Karpas-422 (cell line): ENCODE measurements at places on chromosomes 2 and 18.
A peak's percentile ranks its signal among the peaks of the same experiment; 100 is the strongest.

- peak; percentile 86 for DNase-seq
Observed at GRCh38 chr2:60707750-60708371, 48.2 kb upstream of the PAPOLG start.

DNA sequence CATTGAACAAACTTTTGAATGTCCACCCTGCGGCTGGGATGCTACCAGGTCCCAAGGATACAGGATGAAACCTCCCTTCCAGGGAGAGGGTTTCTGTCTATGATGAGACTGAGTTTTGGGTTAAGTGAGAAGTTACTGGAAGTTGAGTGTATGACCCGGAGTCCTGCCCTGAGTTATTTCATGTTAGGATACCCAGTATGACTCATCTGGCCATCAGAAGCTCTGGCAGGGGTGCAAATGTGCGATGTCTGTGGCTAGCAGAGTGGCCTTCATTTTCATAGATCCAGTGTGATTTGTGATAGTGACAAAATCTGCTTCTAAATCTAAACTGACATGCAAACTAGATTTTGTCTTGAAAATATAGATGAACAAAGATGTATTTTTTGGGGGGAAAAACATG lies 55.3 kb downstream of the KCTD1 start:
- no peak for DNase-seq

DNA sequence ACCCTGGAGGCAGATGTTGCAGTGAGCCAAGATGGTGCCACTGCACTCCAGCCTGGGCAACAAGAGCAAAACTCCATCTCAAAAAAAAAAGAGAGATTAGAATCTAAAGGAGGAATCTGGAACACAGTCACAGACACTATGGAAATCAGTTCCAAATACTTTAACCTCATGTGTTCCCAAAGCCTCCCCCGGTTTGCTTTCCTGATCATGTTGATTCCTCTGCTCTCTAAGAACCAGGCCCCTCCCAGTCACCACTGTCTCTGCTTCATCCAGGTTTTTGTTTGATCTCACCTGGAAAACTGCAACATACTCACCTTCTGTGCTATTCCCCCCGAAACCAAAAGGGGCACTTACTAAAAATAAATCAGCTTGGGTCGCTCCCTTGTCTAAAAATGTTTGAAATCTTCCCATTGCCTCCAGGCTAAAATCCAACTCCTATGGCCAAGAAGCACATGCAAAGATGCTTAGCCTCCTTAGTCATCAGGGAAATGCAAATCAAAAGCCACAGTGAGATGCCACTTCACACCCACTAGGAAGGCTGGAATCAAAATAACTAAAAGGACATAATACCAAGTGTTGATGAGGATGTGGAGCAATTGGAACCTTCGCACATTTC lies 6.2 kb upstream of the NEU2 start:
- no peak for DNase-seq

DNA sequence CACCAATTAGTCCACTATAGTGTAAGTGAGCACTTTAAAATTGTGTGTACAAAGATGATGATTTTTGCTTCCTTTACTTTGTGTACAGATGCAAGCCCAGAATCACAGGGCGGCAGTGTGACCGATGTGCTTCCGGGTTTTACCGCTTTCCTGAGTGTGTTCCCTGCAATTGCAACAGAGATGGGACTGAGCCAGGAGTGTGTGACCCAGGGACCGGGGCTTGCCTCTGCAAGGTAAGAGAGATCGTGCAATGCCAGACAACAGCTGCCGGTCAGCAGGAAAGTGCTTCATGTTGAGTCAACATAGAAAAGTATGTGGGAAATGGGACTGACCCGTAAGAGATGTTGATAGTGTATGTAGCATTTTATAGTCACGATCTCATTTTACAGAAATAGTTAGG lies 156.8 kb upstream of the TTC39C start:
- no peak for DNase-seq

GRCh38 chr2:229445501-229446211 lies 174.6 kb upstream of the PID1 start:
- DNase-seq: no peak

DNA sequence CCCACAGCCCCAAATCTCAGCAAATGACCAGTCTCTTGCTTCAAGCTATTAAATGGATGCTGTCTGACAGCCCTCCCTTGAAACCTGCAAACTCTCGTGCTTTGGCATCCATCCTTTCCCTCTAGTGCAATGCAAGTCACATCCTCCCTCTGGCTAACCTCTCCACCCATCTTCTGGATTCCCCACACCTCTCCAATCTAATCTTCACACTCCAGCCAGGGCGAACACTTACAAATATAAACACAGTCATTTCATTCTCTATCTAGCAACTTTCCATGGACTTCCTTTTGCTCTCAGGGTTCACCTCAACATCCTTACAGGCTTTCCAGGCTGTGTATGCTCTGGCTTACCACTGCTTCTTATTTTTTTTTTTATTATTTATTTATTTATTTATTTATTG lies 10.1 kb upstream of the NARS1 start:
- no peak for DNase-seq

DNA sequence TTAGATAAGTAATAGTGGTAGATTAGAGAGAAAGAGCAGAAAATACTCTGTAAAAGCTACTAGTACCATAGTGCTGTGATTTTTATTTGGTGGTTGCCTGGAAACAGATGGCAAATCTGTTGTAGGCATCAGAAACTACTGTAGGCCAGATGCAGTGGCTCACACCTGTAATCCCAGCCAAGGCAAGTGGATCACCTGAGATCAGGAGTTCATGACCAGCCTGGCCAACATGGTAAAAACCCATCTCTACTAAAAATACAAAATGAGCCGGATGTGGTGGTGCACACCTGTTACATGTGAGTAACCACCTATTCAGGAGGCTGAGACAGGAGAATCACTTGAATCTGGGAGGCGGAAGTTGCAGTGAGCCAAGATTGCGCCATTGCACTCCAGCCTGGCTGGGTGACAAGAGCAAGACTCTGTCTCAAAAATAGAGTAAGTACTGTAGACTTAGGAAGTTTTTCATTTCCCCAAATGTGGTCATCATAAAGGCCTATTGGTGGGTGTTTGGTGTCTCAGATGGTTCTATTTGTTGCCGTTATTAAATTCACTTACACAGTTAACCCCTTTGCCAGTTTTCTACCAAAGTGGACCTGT lies 79.6 kb downstream of the SPTBN1 start:
- no peak for DNase-seq

- peak; percentile 93 for DNase-seq
Observed at GRCh38 chr2:143128681-143129580, at the start of gene ARHGAP15. Gene ARHGAP15 (plus strand): TSS chr2:143129419.

DNA sequence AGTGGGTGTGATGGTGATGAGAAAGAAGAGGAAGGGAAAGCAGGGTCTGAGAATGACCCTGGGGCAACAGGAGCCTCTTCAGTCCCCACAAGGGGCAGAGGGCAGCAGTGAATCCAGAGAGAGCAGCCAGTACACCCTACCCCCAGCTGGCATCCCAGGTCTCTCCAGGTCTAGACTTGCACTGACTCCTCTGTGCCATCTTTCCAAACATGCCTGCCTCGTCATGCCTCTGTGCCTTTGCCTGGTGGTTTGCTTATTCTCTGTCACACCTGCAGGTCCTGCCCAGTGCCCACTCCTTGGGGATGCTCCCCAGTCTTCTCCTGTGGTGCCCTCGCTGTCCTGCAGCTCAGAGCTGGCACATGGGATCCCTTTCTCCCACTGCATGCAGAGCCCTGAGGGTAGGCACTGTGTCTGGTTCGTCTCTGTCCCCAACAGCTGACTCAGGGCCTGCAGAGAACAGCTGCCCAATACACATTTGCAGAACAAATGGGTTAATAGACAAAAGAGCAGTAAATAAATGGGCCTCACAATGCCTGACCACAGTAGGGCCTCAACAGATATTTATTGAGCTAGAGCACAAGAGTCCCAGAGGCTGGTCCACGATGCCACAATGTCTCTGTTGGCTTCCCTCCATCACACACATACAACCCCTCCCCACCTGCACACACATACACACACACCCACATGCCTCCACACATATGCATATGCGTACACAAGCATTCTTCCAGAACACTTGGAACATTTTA lies 89.8 kb downstream of the HS1BP3 start:
- DNase-seq: no peak
